ENCODE measurements at places on chromosomes 5 and 9.

DNA sequence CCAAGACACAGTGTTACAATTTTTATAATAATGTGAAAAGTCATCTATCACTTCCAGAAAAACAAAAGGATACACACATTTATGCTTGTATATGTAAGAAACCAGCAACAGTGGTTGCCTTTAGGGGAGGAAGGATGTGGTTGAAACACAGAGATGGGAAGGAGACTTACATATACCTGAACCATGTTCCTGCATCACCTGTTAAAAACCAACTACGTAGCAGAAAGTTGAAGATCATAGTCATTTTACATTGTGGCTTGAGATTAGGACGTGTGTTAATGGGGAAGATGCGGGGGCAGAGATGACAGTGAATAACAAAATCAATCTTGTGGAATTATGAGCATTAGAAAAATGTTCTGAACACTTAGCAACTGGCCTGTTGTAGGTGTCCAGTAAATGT, 307.3 kb downstream of the MLLT3 start:
- DNase-seq = no peak

DNA sequence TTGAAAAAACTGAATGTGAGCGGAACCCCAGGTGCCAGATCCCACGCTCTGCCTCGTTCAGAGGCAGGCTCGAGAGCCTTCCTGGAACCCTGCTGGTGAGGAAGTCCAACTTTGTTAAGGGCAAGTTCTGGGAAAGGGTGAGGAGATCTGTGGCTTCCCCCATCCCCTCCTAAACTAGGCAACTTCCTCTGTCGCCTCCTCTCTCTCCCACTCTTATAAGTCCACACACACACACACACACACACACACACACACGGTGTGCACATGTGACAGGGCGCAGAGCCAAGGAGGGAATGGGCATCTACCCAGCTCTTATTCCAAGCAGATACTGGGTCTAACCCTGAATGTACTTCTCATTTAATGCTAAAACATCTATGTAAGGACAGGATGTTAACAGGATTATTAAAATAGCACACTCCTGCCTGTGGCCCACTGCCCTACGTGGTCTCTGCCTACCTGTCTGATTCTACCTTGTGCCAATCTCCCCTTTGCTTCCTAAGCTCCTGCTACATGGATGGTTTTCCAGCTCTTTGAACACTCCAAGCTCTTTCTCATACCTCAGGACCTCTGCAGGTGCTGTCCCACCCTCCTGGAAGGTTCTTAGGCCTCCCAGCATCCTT, 72.4 kb upstream of the FBXW11 start:
- no peak for DNase-seq

DNA sequence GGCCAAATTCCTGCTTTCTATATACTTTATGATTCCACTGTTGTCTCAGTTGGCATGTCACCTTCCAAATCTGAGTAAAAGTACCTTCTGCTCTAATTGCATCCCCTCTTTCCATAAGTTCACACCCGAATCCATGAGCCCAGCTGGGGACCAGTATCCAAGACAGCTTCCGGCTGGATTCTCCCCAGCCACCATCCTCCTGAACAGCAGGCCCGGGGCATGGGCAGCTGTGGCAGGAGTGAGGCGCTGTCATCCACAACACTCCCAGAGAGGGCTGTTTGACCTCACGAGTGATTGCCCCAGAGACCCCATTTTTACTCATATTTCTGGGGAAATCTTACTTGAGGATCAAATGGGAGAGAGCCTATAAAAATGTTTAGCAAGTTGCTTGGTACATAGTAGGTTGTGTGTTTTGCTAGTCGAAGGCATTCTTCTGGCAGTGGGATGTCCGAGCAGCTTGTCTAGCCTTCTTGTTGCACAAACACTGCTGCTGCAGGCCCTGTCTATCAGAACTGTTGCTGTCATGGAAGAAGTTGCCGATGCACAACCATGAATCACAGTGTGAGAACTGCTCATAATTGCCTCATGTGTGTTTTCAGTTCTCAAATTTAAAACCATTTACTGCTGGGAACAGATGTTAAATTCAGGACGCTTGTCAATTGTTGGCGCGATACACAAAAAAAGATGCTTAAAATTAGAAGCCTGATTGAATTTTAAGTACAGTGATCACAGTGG, 93.8 kb downstream of the HSPA4 start:
- DNase-seq = no peak

GRCh38 chr9:122221183-122221811, 7.5 kb downstream of the LHX6 start:
- no peak for DNase-seq

- no peak for DNase-seq
Observed at GRCh38 chr9:89880721-89881120, 275.9 kb downstream of the GADD45G start.

- DNase-seq = peak; percentile 31
Observed at GRCh38 chr5:129904102-129904666, at the start of gene CHSY3. CHSY3 (plus strand) TSS chr5:129904465.

DNA sequence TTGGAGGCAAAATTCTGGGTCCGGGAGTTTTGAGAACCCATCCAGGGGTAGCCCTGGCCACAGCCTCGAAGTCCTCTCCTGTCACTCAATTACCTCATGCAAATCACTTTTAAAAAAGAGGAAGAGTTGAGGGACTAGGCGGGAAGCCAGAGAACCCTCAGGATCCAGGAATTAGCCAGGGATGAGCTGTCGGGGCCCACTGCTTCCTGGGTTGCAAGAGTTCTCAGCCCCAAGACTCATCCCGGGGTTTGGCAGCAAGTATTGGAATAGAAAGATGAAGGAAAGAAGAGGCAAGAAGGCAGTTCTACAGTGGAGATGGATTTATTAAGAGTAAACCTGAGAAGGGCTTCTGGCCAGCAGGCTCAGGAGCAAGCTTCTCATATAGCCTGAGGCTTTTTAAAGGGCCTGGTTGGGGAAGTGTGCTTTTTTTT, 25.6 kb downstream of the C9orf50 start:
- no peak for DNase-seq

GRCh38 chr9:89919171-89919681, 314.4 kb downstream of the GADD45G start:
- peak; percentile 31 for DNase-seq

GRCh38 chr5:14212838-14213237, 69.7 kb downstream of the TRIO start:
- DNase-seq = no peak

DNA sequence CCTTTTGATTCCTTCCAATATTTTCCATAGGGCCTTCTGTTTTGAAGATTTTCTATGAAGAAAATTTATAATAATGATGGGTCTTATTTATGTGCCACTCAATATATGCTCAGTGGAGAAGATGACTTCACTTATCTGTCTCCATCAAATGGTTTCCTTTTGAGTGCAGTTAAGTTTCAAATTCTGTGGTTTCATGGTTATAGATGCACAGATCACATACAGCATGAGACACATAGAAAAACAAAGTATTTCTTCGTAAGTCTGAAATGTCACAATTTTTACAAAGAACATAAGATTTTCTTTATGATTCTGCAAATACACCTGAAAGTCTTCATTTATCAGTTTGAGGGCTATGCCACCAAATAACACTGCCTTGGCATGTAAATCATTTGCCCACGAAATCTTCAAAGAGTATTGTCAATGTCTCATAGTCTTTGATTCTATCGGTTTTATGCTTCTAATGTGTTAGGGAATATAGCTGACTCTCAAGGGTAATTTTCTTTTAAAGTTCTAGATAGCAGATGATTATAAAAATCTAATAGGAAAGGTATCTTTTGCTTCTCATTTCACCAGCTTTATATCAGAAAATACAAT, 14.1 kb downstream of the CFAP95 start:
- no peak for DNase-seq

GRCh38 chr9:111064160-111064837, 26.0 kb upstream of the LPAR1 start:
- DNase-seq = no peak

GRCh38 chr5:83922699-83923098, 202.0 kb upstream of the HAPLN1 start:
- DNase-seq = no peak

DNA sequence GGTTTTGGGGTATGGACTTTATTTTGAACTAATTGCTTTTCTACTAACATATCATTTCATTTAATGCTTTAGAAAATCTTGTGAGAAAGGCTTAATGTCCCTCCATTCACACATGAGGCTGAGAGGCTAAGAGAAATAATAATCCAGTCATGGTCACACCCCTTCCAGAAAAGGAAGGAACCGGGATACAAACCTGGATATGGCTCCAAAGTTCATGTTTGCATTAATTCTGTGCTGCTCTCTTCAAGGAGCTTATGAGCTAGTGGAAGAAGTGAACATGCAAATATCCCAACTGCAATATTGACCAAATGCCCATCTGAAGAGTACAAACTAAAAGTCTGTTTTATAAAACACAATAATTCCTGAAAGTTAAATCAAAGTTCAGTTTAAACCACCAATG, 732.1 kb upstream of the RIOK2 start:
- DNase-seq = no peak

DNA sequence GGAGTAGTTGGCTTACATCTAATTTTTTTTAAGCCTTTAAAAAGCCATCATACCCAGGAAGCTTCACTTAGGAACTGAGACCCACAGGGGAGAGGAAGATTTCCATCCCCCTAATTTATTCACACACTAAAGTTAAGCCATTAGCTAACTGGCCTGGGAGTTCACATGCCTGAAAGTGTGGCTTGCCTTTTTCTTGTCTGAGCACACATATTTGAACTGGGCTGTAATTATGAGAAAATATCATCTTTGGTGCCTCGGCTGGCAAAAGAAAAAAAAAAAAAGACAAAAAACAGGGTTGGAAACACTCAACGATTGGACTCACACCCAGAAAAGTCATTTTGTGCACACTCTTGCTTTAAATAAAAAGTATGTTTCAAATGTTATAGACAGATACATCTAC, 847.3 kb downstream of the MAT2B start:
- no peak for DNase-seq

GRCh38 chr5:2901096-2901495, 149.6 kb upstream of the IRX2 start:
- DNase-seq = no peak

- DNase-seq = no peak
Observed at GRCh38 chr5:135094339-135095051, 60.5 kb upstream of the PITX1 start.

DNA sequence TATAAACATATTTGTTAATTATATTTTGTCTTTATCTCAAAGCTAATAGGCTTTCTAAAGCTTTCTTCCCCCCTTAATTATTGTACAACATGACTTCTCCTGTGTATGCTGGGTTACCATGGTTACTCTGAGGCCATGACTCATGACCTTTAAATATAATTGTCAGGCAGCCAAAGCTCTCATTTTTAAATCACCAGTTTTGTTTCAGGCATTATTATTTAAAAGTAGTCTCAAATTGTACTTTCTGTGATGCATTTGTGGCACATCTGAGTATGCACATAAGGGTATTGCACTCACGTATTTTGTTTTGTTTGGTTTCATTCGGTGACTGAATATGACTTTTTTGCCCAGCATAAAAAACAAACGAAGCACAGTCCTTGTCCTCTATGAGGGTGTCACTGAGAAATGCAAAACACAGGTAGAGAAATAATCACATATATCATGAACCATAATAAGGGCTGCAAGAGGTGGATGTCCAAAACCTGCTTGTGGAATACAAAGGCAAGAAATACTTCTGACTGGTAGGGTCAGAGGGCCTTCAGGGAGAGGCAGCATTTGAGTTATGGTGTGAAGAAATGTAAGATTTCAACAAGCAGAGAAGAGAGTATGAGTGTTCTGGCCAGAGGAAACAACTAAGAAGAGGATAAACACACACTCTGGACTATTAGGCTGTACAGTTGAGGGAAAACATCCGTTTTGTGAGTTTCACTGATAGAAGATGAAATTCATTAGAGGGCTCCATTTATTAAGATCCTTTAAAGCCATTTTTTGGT, 2.1 kb downstream of the CCDC192 start:
- DNase-seq = no peak

DNA sequence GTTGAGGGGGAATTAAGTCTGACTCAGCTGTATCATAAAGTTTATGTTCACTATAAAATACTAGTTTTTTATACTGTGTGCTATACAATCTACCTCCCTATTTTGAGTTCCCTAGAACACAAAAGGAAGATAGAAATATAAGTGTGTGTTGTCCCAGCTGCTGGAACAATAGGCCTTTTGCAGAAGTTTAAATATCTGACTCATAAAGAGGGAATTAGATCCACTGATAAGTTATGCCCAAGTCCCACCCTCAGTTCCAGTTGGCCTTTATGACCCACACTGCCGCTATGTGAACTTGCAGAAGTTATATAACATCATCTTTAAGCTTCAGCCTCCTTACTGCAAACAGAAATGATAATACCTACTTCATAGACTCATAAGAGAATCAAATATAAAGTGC, 88.5 kb upstream of the DAB2 start:
- no peak for DNase-seq

DNA sequence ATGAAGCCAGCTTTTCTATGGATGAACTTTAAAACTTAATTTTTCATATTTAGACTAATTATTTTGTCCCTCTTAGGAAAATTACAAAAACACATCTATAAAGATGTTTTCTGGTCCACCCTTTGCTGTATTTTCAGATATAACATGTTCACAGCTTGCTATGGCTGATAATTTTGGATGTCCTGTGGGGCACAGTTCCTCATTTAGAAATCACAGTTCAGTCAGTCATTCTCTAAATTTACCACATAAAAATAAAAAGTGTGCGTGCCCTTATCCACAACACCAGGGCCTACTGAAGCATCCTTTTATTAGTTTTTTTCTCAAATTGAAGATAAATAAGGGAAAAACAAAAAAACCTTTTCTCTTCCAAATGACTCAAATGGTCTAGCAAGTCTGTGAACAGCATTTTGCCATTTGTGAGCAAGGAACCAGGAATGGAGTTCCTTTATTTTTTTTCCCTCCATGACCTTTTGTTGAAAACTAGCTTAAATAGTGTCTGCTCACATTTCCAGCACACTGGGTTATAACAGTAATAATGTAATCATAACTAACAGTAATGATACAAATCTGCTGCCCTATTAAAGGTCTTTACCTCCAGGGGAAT, 87.1 kb downstream of the CEMIP2 start:
- DNase-seq = no peak

- DNase-seq = no peak
Observed at GRCh38 chr9:107631788-107632187, 142.2 kb upstream of the KLF4 start.

GRCh38 chr9:97237951-97238889, 69.2 kb upstream of the CCDC180 start:
- peak; percentile 74 for DNase-seq

DNA sequence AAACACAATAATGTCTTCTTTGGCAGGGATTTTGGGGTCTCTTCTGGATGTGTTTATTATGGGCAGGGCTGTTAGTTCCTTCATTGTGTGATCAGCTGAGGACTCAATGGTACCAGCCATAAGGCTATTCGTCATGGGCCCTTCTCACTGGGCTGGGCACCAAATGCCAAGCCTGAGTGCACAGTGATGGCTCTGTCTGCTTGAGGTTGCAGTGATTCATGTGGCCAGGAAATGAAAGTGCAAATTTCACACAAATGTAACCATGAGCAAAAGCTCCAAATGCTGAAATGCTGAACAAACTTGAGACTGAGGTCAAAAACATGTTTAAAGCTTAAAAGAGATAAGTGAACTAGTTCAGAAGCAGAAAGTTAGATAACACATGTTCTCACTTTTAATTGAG, 191.0 kb downstream of the TARS1 start:
- DNase-seq = no peak
